ENCODE measurements at places on chromosomes 6 and 20. TPM values are rescaled to one million over a fixed set of nuclear protein-coding genes. Genes with fewer than 3 reads are reported as not detected.

DNA sequence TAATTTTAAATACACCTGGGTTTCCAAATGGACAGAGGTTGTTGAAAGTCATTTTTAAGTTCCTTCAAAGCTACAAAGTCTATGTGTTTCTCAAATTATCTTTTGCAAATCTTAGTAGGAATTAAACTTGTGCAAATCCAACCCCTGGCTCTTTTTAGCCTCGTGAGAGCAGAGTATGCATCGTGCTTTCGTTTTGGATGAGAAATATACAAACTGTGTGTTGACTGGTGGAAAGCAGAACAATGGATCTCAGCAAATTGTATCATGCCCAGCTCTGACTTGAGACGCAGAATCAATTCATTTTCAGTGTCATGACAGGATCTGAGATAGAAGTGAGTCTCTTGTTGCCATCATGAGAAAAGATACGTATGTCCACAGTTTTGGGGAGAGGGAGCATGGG is 542.4 kb upstream of the FLRT3 start:
- H3K4me1 ChIP-seq: no peaks in the 10 kb centered on the region
- DNase-seq: no peak
- H3K27ac ChIP-seq: no peak overlapping the region
- H3K36me3 ChIP-seq: no peaks in the 10 kb centered on the region

DNA sequence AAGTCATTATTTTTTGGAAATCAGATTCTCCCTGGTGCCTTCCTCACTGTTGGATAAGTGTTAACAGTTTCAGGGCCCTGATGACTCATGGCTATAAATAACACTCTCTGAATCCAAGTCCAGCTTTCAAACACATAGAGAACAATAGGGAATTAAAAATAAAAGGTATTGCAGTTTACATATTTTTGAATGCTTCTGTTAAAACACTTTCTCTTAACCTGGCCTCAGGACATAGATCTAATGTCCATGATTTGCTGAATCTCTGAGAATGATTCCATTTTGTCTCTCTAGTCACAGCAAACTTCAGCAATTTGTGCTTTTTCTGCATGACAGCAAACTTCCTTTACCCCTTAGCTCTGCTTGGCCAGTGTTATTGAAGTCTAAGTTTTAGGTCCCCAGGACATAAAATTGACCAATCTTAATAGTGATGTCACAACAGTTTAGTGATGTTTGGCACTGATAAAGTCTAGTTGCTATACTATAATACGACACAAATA is 1192.4 kb upstream of the CITED2 start:
- no peaks in the 10 kb centered on the region for H3K36me3 ChIP-seq
- H3K27me3 ChIP-seq: no peaks in the 10 kb centered on the region
- H3K4me1 ChIP-seq: peaks cover 19% of the 10 kb centered on the region
- no peak overlapping the region for H3K4me3 ChIP-seq

GRCh38 chr20:10523443-10523842 is 88.3 kb downstream of the SLX4IP start:
- DNase-seq: peak; percentile 81
- peak overlapping the region; percentile 86 for H3K27ac ChIP-seq
- H3K27me3 ChIP-seq: no peaks in the 10 kb centered on the region

The LAMA2 gene
- 0.46 TPM for polyA plus RNA-seq

The ZNF334 gene
- 0.46 TPM for polyA plus RNA-seq

The LPA gene
- 0.01 TPM for polyA plus RNA-seq

- peaks cover 4% of the 10 kb centered on the region for H3K27me3 ChIP-seq
- no peak overlapping the region for H3K27ac ChIP-seq
- no peak overlapping the region for H3K4me3 ChIP-seq
- DNase-seq: no peak
- no peaks in the 10 kb centered on the region for H3K36me3 ChIP-seq
- no peaks in the 10 kb centered on the region for H3K4me1 ChIP-seq
These were observed 278.5 kb downstream of the BMP7 start for GRCh38 chr20:56987986-56988385.

- H3K4me1 ChIP-seq: peaks cover 22% of the 10 kb centered on the region
- no peaks in the 10 kb centered on the region for H3K27me3 ChIP-seq
- H3K36me3 ChIP-seq: no peaks in the 10 kb centered on the region
- no peak for DNase-seq
- H3K4me3 ChIP-seq: no peak overlapping the region
- H3K27ac ChIP-seq: no peak overlapping the region
These were observed 9.2 kb downstream of the TP53INP2 start for GRCh38 chr20:34713194-34713943.

DNA sequence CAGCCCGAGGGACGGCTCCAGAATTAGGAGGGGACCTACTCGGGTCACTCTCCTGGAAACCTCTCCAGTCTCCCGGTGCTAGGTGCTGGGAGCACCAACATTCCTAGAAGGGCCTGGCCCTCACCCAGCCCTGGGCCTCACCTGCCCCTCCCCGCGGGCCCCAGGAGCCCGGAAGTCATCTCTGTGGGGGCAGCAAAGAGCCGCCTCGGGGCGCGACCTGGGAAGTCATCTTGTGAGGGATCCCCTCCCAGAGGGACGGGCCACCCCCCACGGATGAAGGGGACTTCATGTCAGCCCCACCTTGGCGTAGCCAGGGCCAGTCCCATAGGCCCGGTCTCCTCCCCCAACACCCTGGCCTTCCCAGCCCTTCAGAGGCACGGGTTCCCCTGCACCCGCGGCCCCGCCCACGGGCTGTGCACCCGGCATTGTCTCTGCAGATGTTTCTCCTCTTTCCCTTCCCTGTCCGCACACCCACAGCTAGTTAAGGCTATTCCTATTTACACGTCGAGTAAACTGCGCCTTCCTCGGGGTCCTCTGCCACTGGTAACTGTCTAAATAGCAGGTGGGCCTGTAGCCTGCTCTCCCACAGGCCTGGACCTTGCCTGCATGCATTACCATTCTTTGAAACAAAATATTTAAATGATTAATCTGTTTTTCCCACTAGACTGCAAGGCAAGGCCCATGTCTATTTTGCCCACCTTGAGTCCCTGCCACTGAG is 896 bp upstream of the RNASET2 start:
- H3K27ac ChIP-seq: peak overlapping the region; percentile 89
- H3K36me3 ChIP-seq: no peaks in the 10 kb centered on the region
- H3K27me3 ChIP-seq: no peaks in the 10 kb centered on the region
- H3K4me3 ChIP-seq: peak overlapping the region; percentile 72

DNA sequence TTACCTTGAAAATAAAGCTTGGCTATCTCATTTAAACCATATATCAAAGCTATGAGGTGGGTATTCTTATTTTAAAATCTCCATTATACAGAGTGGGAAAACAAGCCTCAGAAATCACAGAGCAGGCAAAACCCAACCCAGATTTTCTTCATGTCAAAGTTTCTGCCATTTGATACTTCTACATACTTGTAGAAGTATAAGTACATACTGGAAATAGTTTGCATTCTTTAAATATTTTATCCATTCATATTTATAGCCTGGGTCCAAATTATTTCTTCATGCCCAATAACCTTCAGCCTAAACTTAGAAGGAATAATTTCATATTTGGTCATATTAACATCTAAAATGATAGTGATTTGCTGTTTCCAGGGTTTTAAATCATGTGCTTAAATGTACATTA is 61.8 kb downstream of the MLIP start:
- H3K4me1 ChIP-seq: no peaks in the 10 kb centered on the region
- H3K27ac ChIP-seq: no peak overlapping the region
- no peaks in the 10 kb centered on the region for H3K27me3 ChIP-seq
- no peaks in the 10 kb centered on the region for H3K36me3 ChIP-seq

The POM121L2 gene
- not detected for polyA plus RNA-seq

- peaks cover 27% of the 10 kb centered on the region for H3K4me1 ChIP-seq
- H3K4me3 ChIP-seq: no peak overlapping the region
- H3K27me3 ChIP-seq: no peaks in the 10 kb centered on the region
- no peaks in the 10 kb centered on the region for H3K36me3 ChIP-seq
- DNase-seq: no peak
These were observed 61.0 kb downstream of the LYRM4 start for GRCh38 chr6:5199702-5200101.

The UNC5CL gene
- 1.2 TPM for polyA plus RNA-seq

The SLC17A9 gene
- 2.3 TPM for polyA plus RNA-seq

- no peaks in the 10 kb centered on the region for H3K27me3 ChIP-seq
- no peak overlapping the region for H3K4me3 ChIP-seq
- H3K4me1 ChIP-seq: no peaks in the 10 kb centered on the region
- no peak for DNase-seq
These were observed 287.6 kb downstream of the PHF3 start for GRCh38 chr6:63923139-63923739.

DNA sequence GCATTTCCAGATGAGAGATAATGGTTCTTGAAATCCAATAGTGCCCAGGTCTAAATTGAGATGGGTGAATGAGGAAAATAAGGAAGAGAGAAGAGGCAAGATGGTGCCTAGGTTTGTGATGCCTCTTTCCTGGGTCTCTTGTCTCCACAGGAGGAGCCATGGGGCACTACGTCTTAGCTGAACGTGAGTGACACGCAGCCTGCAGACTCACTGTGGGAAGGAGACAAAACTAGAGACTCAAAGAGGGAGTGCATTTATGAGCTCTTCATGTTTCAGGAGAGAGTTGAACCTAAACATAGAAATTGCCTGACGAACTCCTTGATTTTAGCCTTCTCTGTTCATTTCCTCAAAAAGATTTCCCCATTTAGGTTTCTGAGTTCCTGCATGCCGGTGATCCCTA is 6.8 kb downstream of the HFE start:
- peaks cover 10% of the 10 kb centered on the region for H3K4me1 ChIP-seq
- no peak overlapping the region for H3K4me3 ChIP-seq
- no peaks in the 10 kb centered on the region for H3K27me3 ChIP-seq
- H3K27ac ChIP-seq: no peak overlapping the region
- no peaks in the 10 kb centered on the region for H3K36me3 ChIP-seq

The MYLIP gene
- 17.9 TPM for polyA plus RNA-seq

GRCh38 chr20:4949833-4950178 is 51.5 kb downstream of the SLC23A2 start:
- H3K27ac ChIP-seq: no peak overlapping the region
- no peak overlapping the region for H3K4me3 ChIP-seq
- H3K27me3 ChIP-seq: no peaks in the 10 kb centered on the region
- peaks cover 41% of the 10 kb centered on the region for H3K4me1 ChIP-seq

DNA sequence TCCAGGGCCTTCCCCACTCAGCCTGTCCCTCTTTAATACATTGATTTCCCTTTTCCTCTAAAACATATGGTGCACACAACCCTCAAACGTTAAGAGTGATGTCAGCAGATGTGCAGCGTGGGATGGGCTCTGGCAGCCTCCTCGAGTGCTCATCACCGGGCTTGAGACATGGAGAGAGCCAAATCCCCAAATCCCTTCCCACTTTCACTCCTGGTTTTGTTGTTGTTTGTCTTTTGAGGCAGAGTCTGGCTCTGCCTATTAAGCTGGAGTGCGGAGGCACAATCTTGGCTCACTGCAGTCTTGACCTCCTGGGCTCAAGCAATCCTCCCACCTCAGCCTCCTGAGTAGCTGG is 5.8 kb upstream of the PLTP start:
- DNase-seq: no peak
- H3K4me3 ChIP-seq: no peak overlapping the region
- no peaks in the 10 kb centered on the region for H3K36me3 ChIP-seq
- no peaks in the 10 kb centered on the region for H3K27me3 ChIP-seq
- H3K27ac ChIP-seq: peak overlapping the region; percentile 54

DNA sequence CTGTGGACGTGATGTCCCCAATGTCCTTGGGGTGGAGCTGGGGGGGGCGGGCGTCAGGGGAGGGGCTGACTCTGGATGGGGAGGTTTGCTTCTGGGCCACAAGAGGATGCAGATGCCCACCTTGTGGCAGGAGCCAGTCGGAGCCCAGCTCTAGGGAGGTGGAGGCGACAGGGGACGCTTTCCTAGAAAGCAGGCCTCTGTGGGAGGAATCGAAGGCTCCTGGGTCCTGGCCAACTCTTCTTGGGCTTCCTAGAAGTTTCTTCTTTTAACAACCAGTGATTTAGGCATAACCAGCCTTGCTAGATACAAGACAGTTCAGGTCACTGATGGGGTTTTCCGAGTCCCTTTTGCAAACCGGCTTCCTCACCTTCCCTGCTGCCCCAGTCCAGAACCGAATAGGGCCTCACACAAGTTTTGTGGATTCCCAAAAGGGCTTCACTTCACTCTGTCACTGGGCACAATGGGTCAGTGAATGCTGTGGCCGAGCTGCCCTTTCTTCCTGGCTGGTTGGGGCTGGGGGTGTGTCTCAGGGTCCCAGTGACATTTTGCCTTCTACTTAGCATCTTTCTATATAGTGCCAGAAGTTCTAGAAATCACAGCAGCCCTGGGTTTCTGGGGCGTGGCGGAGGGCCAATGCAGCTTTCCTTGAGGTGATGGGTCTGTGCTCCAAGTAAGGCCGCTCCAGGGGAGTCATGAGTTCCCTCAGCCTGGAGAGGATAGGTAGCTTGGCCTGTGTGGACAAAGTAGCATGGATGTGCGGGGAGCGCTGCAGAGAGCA is 78.4 kb upstream of the FOXP4 start:
- no peak for DNase-seq
- H3K4me3 ChIP-seq: no peak overlapping the region
- H3K27me3 ChIP-seq: peaks cover 15% of the 10 kb centered on the region
- no peak overlapping the region for H3K27ac ChIP-seq
- H3K36me3 ChIP-seq: no peaks in the 10 kb centered on the region

- H3K27ac ChIP-seq: no peak overlapping the region
- H3K36me3 ChIP-seq: no peaks in the 10 kb centered on the region
- no peaks in the 10 kb centered on the region for H3K27me3 ChIP-seq
- no peak overlapping the region for H3K4me3 ChIP-seq
These were observed 11.2 kb upstream of the SERPINB9 start for GRCh38 chr6:2914318-2914660.

The ULBP2 gene
- polyA plus RNA-seq: not detected

GRCh38 chr6:138346302-138347195 is 31.2 kb upstream of the SMIM28 start:
- H3K27me3 ChIP-seq: no peaks in the 10 kb centered on the region
- no peak overlapping the region for H3K27ac ChIP-seq
- H3K4me3 ChIP-seq: no peak overlapping the region
- no peaks in the 10 kb centered on the region for H3K36me3 ChIP-seq
- DNase-seq: no peak
- H3K4me1 ChIP-seq: peaks cover 17% of the 10 kb centered on the region

The SLC17A2 gene
- not detected for polyA plus RNA-seq

GRCh38 chr6:39929039-39929732 is 5.1 kb downstream of the MOCS1 start:
- H3K4me1 ChIP-seq: peaks cover 23% of the 10 kb centered on the region
- no peaks in the 10 kb centered on the region for H3K27me3 ChIP-seq
- DNase-seq: no peak

DNA sequence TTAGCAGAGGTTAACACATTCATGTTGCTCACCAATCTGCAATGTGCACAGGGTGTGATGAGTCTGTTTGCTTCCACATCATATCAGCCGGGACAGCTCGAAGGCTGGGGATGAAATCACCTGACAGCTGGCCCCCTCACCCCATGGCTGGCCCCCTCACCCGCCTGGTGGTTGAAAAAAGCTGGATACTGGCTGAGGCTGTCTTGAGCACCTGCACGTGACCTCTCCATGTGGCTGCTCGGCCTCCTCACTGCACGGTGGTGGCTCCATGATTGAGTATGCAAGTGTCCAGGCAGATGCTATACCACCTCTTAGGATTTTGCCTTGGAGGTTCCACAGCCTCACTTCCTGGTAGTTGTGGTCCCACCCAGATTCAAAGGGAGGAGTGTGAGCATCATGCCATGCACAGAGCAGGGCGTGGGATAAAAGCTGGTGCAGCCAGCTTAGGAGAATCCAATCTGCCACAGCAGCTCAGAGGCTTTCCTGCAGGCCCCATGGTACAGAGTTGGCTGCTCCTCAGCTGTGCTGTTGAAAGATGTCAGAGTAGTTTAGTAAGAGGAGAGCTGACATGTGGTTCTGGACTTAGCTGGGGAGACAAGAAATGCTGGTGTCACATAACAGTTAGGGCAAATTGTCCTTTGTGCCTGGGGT is 29.6 kb upstream of the SYNDIG1 start:
- no peaks in the 10 kb centered on the region for H3K36me3 ChIP-seq
- H3K27me3 ChIP-seq: peaks cover 39% of the 10 kb centered on the region
- no peak for DNase-seq
- H3K4me1 ChIP-seq: peaks cover 14% of the 10 kb centered on the region
- H3K4me3 ChIP-seq: no peak overlapping the region
- no peak overlapping the region for H3K27ac ChIP-seq

The CDKN1A gene
- polyA plus RNA-seq: 404 TPM
